ENCODE measurements at places on chromosomes 3 and 15. TPM values are rescaled to one million over a fixed set of nuclear protein-coding genes. Genes with fewer than 3 reads are reported as not detected.
A peak's percentile ranks its signal among the peaks of the same experiment; 100 is the strongest.

Gene KNG1
- total RNA-seq, result not detected

Gene ANKUB1
- total RNA-seq, result not detected

Gene FEZF2
- not detected for total RNA-seq

Gene SCN11A
- total RNA-seq, result not detected

Gene MEGF11
- 0.25 TPM for total RNA-seq

Gene CFAP92
- total RNA-seq, result not detected

Gene GUCA1C
- not detected for total RNA-seq

Gene HTR3E
- not detected for total RNA-seq

Gene SIDT1
- total RNA-seq, result 44.0 TPM

Gene EIF5A2
- total RNA-seq, result 6.6 TPM

Gene ZNF445
- 8.8 TPM for total RNA-seq

Gene AHSG
- total RNA-seq, result not detected

Gene TOPBP1
- total RNA-seq, result 28.2 TPM

DNA sequence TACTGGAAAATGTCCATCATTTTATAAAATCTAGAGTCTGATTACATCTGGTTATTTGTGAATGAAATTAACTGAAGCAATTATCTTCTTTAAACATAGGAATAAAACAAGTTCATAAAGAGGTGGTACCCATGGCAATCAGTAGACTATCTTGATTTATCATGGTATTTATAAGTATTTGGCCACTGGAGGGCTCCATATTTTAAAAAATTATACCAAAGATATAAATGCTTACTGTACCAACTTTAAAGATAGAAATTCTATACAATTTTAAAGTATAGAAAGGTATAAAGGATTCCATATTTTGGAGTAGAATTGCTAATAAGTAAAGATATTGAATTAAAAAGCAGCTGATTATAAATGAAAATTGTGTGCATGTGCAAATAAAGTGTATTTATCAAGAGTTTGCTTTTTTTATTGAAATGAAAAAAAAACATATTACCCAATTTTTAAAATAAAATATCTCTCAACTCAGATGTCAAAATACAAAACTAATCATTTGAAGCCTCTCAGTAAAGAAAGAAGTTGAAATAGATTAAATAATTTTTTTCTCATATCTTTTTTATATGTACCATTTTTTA lies 105.3 kb downstream of the BBX start:
- DNase-seq, result no peak

GRCh38 chr3:117047951-117048705 lies 338.5 kb downstream of the TUSC7 start:
- DNase-seq, result no peak

DNA sequence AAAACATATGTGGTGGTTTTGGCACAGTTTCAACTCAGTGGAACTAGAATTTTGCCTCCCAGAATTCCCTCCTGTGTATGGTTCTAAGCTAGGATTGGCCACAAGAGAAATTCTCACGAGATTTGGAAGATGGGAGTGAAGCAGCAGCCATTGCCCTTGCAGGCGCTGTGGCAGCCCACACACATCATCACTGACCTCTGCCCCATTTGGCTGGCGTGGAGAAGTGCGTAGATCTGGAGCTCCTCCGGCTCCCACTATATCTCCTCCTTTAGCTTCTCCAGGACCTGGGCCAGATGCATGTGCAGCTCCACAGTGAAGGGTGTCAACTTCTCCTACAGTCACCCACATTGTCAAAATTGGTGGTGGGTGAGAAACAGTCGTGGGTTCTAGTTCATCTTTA lies 199.6 kb downstream of the EFHB start:
- no peak for DNase-seq

- DNase-seq, result no peak
Measured at GRCh38 chr3:156150434-156151066, 30.2 kb downstream of the KCNAB1 start.

- DNase-seq, result no peak
Measured at GRCh38 chr15:64461721-64462162, 1.4 kb downstream of the ZNF609 start.

- no peak for DNase-seq
Measured at GRCh38 chr3:109852283-109852682, 514.9 kb upstream of the DPPA4 start.

DNA sequence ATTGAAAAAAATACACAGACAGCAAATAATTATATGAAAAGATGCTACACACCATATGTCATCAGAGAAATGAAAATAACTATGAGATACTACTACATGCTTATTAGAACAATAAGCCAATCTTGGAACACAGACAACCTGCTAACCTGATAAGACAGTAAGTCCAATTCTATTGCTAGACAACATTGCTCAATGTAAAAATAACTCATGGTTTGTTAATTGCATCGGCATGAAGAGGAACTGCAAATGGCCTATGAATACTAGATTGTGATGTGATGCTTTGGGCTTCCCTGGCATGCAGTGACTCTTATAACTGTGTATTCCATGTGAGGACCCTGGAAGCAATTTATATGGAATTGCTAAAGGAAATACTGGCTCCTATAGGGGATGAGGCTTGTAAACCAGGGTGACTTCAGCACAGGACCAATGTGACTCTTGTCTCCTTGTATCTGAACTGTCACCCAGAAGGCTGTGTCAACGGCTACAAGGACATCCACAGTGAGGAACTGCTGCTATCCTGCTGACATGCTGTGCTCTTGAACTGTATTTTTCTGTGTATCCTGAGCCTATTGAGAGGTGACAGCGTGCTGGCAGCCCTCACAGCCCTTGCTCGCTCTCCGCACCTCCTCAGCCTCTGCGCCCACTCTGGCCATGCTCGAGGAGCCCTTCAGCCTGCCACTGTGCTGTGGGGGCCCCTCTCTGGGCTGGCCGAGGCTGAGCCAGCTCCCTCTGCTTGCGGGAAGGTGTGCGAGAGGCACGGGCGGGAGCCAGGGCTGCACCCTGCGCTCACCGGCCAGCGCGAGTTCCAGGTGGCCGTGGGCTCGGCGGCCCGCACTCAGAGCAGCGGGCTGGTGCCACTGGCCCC lies 385.7 kb downstream of the CNTN4 start:
- no peak for DNase-seq

DNA sequence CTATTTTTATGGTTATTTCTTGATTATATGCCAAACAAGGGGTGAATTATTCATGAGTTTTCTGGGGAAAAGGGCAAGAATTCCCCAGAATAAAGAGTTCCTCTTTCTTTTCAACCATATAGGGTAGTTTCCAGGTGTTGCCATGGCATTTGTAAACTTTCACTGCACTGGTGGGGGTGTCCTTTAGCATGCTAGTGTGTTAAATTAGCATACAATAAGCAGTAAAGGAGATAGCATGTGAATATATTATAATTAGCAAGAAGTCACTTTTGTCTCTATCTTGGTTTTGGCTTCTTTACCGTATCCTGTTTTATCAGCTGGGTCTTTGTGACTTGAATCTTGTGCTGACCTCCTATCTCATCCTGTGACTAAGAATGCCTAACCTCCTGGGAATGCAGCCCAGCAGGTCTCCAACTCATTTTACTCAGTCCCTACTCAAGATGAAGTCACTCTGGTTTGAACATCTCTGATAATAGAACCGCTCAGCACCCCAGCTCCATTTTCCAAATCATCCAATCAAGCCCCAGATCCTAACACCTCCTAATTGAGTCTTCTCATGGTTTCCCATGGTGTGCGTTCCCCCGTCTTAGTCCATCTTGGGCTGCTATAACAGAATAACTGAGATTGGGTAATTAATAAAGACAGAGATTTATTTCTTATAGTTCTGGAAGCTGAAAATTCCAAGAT lies 3.4 kb upstream of the SELENOT start:
- DNase-seq, result no peak

- no peak for DNase-seq
Measured at GRCh38 chr3:31232055-31233025, 300.4 kb upstream of the STT3B start.

DNA sequence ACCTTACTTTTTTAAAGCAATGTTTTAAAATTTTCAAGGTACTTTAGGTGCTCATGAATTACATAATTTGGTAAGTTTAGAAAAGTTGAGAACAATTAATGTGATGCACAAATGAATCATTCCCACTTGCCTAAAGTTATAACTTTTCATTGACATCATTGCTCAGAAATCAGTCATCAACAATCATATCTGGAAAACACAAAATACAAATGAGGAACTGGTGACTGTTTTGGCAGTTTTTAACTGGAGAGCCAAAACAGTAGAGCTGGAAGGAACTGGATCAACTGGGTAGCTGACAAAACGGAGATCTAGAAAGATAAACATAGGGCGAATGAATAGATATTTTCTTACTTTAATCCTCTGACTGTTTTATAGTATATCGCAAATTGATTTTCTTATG lies 767.1 kb downstream of the IGSF11 start:
- DNase-seq, result no peak

DNA sequence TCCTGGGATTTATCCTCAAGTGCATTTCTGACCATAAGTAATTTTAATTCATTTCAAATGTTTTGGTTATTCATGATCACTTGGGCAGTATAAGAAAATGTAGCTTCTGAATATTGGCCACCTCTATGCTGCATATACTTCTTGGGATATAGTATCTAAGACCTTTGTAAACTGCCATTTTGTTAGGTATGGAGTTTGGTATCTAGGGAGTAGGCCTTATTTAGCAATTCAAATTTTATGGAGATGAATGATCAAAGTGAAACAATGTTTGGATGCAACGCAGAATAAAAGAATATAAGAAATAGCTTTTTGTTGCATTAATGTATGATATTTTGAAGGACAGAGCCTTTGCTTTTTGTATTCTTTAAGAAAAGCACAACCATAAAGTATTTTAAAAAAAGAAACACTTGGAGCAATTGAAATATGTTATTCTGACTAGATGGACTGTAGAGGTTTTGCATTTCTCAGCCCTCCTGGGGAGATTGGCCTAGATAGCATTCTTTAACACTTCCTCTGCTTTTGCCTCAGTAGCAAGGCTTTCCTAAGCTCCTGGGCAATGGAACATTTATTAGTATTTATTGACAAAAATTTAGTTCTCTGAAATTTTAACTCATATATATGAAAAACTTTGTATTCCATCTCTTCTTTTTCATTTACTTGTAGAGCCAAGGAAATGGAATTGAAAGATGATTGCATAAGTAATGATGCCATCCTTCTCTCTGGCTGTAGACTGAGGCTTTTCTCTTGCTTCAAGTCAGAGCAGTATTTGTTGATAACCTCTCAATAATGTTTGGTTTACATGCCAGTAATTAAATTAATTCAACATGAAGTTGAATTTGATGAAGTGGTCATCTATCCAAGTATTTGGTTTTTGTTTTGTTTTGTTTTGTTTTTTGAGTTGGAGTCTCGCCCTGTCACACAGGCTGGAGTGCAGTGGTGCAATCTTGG lies 61.8 kb upstream of the UTS2B start:
- DNase-seq, result no peak

- DNase-seq, result no peak
Measured at GRCh38 chr3:132749786-132750185, 27.6 kb upstream of the NPHP3 start.

GRCh38 chr15:70530017-70530499 lies 233.3 kb downstream of the UACA start:
- peak; percentile 62 for DNase-seq

DNA sequence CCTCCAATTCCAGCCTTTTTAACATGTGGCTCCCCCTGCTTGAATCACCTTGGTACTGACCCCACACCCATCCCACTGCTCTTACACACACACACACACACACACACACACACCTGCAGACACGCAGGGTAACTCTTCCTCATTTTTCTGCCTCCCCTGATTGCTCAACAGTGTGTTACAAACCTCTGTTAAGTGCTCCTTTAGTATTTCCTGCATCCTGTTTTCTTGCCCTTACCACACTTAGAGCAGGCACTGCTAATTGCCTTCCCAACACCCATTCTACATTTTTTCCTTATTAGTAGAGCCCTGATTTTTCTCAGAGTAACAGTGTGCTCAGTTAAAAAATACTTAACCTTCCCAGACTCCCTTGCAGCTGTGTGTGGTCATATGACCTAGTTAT lies 184.0 kb downstream of the EBLN2 start:
- no peak for DNase-seq

DNA sequence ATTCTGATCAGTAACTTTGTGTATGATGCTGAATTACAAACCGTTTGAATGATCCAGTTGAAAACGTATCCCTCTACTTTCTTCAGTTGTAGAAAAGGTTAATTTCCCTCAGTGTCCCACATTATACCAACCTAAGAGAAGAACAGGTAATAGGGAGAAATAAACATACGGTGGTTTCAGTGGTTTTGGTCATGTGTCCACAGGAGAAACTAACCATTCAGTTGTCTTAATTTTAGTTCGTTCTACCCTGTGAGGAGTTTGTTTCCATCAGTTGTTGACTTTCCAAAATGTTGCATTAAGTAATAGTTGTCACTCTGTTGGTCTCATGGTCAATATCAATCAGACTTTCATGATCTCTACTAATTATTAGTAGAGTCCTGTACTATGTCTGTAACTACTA lies 15.1 kb downstream of the CALML4 start:
- no peak for DNase-seq

- DNase-seq, result no peak
Measured at GRCh38 chr15:75591655-75592364, 12.7 kb upstream of the PTPN9 start.

- no peak for DNase-seq
Measured at GRCh38 chr15:41333026-41333562, 413 bp downstream of the NUSAP1 start.

- no peak for DNase-seq
Measured at GRCh38 chr3:42228796-42229195, 37.2 kb downstream of the CCK start.

- no peak for DNase-seq
Measured at GRCh38 chr3:131283862-131284261, 97.7 kb upstream of the NUDT16 start.

- DNase-seq, result no peak
Measured at GRCh38 chr3:64262574-64263114, 37.4 kb upstream of the PRICKLE2 start.

- DNase-seq, result no peak
Measured at GRCh38 chr15:99999282-100000070, 266.2 kb upstream of the LYSMD4 start.

GRCh38 chr3:159626598-159626997 lies 362.0 kb upstream of the IL12A start:
- DNase-seq, result no peak

DNA sequence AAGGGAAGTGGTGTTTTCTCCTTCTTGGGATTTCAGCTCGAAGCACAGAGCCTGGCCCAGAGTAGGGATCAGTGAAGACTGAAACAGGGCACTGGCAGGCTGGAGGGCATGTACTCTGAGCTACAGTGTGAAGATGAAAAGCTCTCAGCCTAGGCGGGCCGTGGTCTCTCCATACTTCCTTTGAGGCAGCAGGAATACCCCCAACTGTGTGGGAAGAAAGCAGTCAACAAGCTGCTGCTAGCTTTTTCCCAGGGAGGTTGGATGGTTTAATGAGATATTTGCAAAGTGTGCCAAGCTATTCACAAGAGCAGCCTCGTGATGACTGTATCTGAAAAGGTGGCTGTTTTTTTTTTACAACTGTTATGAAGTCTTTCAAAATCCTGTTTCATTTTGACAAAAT lies 47.2 kb downstream of the NMNAT3 start:
- no peak for DNase-seq

- no peak for DNase-seq
Measured at GRCh38 chr3:39166134-39166710, 12.8 kb upstream of the CSRNP1 start.

Measured in vagina (tissue), 2 donors.